Upper lobe of left lung (tissue), 6 donors: ENCODE measurements at places on chromosomes 2 and 18.

DNA sequence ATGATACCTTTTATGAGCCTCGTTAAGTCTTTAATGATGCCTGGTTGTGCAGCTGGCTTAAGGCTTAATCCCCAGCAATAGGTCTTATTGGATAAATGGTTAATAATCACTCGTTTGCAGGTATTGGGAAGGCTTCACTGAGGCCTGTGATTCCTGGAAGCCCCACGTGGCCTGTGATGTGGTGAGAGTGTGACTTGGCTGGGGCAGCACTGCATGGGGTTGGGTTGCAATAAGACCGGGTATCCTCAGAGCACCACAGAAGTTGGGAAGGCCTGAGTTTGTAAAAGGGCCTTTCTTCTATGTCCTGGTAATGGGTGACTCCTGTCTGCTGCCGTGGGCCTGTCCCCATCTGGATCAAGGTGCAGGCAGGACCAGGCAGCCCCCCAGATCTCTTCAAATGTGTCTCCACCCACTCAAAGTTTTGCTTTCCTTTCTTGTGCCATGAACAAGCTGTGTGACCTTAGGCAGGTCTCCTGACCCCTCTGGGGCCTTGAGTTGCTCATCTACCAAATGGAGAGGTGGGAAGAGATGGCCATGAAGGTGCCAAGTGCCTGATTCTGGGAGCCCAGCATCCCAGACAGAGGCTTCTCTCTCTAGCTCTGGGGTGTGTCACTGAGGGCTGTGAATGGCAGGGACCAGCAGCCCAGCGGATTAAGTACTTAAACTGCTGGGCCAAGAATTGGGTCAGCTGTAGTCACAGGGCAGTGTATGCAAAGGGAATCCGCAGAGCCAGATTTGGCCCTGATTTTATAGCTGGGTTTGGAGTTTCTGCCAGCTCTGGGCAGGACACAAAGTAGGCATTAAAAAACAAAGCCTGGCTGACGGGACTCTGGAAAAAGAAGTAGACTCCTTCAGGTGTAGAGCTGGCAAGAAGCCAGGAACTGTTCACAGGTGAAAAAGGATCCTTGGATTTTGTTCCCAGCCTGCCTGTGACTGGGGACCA is 24.4 kb downstream of the LBH start:
- no peak for DNase-seq

DNA sequence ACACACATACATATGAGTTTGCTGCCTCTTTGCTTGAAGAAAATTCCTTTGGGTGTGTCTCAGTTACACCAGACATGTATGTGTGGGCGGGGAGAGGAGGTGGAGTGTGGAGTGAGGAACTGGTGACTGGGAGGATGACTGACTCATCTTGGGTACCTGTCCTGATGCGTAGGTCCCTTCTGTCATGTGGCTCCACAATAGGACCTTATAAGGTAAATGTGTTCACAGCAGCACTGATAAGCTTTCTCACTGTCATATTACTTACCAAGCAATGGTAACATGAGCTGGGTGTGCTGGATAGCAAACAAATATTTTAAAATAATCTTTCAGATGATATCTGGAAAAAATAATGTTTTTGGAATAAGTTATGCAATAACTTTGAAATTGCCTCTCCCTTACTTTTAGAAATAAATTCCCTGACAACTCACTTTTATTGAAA is 45.1 kb downstream of the SLC9A2 start:
- DNase-seq: no peak

DNA sequence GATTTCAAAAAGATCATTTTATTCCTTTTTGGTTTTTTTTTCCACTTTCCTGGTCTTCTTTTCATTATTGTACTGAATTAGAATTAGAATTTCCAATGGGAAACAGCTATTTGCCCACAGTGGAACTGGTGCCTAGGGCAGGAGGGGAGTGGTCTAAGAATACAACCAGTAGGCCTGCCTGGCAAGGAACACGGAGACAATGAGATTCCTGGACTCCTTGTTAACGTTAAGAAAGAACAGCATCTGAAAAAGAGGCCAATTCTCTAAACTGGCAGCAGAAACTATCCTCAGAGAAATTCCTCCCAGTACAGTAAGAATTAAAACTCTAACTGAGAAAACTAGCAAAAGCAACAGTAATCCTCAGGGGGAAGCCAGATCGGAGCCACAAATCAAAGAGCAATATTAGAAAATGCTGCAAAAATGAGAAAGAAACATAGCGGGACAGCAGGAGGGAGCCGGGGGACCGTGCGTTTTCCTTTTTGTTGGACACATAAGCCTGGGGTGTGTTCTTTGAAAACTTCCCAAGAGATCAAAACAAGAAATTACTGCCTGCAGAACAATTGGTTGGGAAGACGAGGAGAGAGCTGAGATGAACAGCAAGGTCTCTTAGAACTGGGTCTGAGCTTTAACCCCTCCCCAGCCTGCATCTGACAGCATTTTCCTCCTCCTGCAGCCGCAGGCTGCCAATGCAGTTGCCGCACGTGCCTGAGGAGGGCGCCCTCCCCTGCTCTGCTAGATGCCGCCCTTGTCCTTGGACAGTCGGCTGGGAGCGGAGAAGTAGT is 776.0 kb downstream of the TSN start:
- no peak for DNase-seq

- DNase-seq: no peak
These were observed 11.0 kb upstream of the EPG5 start for GRCh38 chr18:45978084-45978483.

- no peak for DNase-seq
These were observed 116.5 kb upstream of the REG3G start for GRCh38 chr2:78908973-78909372.

- DNase-seq: no peak
These were observed 42.6 kb upstream of the RAPGEF4 start for GRCh38 chr2:172693037-172693436.

DNA sequence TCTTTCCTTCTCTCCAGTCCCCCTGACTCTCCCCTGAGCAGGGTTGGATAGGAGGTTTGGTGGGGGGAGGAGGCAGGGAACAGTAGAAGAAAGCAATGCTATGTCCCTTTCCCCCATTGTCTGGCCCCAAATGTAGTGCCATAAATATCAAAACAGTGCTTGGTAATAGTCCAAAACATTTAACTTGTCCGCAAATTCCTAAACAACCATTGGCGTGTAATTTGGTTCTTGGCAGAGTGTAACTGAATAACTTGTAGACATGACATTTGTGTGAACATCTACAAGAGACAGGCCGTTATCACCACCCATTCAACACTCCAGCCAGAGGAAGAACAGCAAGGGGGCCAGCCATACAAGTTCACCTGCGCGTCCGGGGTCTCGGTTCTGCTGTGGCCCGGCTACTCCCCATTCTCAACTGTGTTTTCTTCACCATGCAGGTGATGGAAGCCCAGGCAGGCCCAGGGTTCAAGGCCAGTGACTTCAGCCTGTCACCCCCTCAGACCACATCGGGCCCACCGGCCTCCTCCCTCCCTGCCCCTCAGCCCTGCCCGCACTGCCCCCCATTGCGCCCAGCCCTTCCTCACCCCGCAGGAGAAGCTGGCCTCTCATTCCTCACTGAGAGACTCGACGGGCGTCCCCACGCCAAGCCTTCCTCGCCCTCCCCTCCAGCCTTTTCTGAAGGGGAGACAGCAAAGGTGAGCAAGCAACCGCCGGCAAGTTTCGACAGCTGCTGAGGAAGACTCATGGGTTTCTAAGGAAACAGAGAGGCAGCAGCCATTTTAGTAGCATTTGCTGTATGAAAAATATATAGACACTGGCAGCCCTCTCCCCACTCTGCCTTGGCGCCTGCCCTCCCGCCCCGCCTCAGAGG is 699 bp upstream of the RAPGEF4 start:
- peak; percentile 32 for DNase-seq

GRCh38 chr2:33131749-33132148 is 185.0 kb downstream of the LTBP1 start:
- DNase-seq: no peak

DNA sequence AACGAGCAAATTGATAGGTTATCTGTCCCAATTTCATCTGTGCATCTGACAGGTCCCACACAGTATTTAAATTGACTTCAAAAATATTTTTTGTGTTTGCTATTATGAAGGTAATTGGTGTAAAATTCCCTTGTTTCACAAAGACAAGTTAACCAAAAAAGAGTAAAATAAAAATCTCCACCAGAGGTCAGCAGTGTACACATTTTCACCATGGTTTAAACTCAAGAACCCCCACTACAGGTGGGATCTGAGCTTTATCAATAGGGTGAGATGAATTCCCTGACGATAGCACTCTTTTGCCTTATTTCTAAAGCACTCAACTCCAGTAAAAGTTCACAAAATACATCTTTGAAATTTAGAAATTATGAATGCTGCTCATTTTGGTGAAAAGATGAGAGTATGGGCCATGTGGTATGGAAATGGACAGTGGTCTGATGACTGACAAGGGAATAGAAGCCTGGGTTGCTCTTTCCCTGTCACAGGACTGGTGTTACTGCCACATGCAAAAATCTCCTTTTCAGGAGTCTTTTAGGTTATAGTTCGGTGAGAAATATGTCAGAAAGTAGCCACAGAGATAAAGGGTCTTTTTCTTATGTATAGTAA is 68.0 kb downstream of the SERPINB8 start:
- DNase-seq: no peak

DNA sequence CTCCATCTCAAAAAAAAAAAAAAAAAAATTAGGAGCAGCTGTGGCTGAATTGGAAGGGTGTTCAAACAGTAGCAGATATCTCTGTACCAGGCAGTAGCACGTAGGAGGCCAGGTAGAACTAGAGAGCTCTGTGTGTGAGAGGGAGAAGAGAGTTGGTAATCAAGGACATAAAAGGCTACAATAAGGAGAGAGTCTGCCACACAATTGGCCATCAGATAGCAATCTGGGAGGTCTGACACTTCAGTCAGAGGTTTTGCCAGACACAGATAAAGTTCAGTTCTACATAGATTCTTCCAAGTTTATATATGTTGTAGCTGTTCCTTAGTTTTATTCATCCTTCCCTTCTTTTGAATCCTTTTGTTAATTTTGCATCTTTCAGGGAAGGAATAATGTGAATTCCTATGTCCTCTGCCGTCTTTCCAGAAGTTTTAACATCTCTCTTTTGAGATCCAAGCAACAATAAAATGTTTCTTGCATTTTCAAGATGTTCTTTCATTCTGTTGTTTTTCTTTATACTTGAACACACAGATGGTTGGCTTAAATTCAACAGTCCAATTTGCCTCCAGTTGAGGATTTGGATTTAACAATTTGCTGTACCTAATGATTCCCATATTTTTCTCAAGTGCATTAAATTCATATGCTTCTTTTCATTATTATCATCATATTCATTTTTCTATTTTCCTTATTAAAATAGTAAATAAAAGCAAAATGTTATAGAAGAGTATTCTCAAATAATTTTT is 600.3 kb upstream of the GCFC2 start:
- DNase-seq: no peak

DNA sequence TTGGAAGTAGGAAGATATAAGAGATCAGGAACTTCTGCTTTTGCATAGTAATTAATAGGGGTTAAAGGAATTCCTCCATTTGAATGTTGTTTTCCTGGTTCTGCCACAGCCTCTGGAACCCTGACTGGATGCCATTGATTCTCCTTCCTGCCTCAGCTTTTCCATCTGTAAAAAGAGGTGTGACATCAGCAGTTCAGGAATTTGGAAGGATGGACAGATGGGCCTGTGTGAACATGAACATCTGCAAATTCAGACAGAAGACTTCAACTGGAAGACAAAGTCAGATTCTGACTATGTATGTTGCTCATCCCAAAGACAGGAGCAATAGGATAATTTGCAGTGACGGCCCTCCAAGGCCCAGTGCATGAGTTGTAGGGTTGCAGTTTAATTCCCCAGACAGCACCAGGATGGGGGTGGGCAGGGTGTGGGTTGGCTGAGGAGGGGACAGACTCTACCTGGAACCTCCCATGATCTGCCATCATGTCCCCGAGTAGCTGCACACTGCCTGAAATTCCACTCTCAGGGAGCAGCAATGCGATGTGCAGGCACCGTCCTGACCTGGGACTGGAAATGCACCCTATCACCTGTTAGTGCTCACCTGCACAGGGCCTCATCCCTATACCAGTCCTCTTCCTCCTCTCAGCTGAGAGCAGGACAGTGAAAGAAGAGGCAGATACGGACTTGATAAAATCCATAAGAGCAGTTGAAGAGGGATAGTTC is 98.9 kb upstream of the EPAS1 start:
- no peak for DNase-seq

DNA sequence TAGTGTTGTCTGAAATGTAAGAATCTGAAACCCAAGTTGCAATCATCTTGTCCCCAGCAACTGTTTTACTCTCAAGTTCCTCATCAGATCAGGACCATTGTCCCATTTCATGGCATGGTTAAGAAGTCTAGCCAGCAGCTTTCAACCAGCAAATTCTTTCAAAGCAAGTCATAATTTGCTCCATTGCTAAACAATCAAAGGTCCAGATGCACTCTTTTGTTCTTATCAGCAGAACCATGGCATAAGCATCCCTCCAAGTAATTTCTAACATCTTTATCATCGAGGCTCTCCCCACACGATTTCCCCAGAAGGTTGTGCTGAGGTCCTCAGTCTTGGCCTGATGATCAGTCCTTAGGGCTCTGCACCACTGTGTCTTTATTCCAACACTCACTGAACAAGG is 67.5 kb upstream of the APCDD1 start:
- DNase-seq: no peak

- DNase-seq: no peak
These were observed 38.4 kb downstream of the ABCB11 start for GRCh38 chr2:168992591-168993349.

- DNase-seq: no peak
These were observed 81.0 kb upstream of the BCL11A start for GRCh38 chr2:60634438-60634837.

DNA sequence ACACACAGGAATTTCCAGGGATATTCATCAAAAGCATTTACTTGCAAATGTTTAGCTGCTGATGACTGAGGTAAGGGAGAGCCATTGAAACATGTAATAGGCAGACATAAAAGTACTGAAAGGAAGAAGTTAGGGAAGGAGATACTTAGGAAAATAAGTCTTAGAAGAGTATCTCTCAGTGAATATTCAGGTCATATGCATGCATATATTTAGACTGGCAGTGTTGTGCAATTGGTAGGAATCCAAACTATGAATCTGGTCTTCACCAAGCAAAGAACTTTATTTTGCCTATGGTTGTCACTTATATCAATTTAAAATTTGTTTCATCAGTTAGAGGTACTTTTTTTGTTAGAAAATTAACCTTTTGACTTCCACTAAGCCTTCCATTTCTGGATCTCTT is 1490.7 kb downstream of the SUCLG1 start:
- DNase-seq: no peak

GRCh38 chr2:108404784-108405397 is 27.1 kb downstream of the SULT1C4 start:
- DNase-seq: no peak
